ENCODE measurements at places on chromosomes 16 and 17.

DNA sequence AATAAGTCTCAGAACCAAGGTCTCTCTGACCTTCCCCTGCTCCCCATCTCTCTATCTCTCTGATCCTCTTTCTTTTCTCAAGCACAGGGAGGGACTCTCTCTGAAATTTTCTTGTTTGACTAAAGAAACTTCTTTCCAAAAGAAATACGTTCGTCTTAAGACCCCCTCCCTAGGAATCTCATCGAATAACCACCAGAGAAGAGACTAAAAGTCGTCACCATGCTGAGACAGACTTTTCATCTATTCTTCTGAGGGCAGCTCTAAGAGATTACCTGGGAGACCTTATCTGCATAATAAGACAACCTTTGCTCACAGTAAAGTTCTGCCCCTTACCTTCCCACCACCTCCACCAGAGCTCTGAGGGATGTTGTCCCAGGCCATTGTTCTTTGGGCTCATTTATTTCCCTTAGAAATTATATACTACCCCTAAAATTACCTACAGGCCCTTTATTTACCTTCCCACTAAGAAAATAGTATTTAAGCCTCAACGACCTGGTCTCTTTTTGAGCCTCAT lies 133.7 kb upstream of the EEF2KMT start:
- no peak for DNase-seq

- no peak for DNase-seq
Measured at GRCh38 chr16:52113533-52114183, 433.3 kb downstream of the TOX3 start.

DNA sequence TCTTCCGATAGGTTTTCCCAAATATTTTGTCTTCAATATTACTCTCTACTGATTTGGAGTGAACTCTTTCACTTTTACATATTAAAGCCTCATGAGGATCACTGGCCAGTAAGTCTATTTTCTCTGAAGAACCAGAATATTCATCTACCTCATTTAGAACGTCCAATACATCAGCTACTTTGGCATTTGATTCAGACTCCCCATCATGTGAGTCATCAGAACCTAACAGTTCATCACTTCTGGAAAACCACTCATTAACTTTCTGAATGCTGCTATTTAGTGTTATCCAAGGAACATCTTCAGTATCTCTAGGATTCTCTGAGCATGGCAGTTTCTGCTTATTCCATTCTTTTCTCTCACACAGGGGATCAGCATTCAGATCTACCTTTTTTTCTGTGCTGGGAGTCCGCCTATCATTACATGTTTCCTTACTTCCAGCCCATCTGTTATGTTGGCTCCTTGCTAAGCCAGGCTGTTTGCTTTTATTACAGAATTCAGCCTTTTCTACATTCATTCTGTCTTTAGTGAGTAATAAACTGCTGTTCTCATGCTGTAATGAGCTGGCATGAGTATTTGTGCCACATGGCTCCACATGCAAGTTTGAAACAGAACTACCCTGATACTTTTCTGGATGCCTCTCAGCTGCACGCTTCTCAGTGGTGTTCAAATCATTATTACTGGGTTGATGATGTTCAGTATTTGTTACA lies 30.9 kb downstream of the BRCA1 start:
- no peak for DNase-seq

GRCh38 chr16:19840524-19841110 lies 44.0 kb downstream of the GPRC5B start:
- DNase-seq, result no peak

DNA sequence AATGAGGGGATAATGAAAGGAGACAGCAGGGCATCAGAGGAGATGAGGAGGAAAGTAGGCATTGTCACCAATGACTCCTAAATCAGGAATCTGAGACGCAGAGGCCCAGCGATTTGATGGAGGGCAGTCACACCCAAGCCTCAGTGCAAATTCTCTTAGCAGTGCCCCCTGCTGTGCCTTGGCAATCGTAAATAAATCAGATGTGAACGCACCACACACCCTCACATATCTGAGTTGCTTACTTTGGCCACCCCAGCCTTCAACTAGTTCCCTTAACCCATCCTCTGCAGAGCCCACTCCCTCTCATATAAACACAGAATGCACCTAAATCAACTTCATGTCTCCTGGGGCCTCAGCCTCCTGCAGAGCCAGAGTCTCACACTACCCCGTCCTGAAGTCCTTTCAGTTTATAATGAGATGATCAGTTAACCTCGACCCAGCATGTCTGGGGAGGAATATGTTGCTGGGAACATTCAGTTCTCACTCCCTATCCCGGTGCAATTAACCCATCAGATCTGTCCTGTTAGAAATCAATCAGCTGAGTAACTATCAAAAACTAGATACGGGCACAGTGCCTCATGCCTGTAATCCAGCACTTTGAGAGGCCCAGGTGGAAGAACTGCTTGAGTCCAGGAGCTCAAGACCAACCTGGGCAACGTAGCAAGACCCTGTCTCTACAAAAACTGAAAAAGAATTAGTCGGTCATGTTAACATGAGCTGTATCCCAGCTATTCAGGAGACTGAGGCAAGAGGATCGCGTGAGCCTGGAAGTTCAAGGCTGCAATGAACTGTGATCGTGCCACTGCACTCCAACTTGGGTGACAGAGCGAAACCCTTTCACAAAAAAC lies 78.4 kb downstream of the SLC39A11 start:
- DNase-seq, result no peak

DNA sequence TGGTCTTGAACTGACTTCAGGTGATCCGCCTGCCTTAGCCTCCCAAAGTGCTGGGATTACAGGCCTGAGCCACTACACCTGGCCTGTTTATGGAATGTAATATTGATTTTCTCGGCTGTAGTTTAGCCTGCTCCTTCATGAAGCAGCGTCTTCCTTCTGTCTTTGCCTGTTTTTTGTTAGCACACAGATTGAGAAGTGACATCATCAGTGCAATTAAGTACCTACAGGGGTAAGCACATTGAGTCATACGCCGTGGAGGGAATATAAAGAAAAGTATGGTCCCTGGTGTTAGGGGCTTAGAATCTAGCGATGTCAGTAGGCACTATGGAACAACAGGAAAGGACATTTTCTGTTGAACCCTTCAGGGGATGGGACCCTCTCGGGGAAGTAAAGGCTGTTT lies 48.7 kb upstream of the SEC14L1 start:
- no peak for DNase-seq

DNA sequence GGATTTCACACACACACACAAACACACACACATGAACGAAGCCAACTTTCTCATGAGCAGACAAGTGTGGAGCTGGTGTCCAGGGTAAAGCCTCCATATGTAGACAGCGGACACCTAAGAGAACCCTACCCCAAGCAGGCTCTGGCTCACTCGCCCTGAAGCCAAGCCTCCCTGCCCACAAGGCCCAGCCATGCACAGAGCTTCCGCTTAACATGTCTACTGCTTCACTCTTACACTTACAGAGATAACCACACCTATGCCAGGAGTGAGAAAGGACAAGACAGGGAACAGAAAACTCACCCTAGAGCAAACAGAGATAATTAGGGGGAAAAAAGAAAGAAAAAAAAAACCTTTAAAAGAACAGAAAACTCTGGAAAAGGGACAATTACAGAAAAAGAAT lies 67.5 kb downstream of the CYTH1 start:
- DNase-seq, result no peak

DNA sequence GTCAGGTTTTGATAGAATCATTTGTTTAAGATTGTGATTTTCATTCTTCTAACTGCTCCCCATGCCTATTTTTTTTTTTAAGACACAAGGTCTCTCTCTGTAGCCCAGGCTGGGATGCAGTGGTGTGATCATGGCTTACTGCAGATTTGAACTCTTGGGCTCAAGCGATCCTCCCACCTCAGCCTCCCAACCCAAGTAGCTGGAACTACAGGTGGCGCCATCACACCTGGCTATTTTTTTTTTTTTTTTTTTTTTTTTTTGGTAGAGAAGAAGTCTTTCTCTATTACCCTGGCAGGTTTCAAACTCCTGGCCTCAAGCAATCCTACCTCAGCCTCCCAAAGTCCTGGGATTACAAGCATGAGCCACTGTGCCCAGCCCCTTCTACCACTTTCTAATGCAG lies 223.3 kb downstream of the CBLN1 start:
- DNase-seq, result no peak

GRCh38 chr16:88951989-88952388 lies 25.0 kb downstream of the CBFA2T3 start:
- DNase-seq, result no peak
